Thoracic aorta (tissue), 2 donors: ENCODE measurements at places on chromosomes 7 and 10. TPM values are rescaled to one million over a fixed set of nuclear protein-coding genes. Genes with fewer than 3 reads are reported as not detected.
A peak's percentile ranks its signal among the peaks of the same experiment; 100 is the strongest.

FGF8 gene
- total RNA-seq = not detected

IDI2 gene
- not detected for total RNA-seq

- no peaks in the 10 kb centered on the region for H3K4me1 ChIP-seq
- no peak overlapping the region for H3K27ac ChIP-seq
- no peaks in the 10 kb centered on the region for H3K27me3 ChIP-seq
Observed at GRCh38 chr10:132924046-132924952, 18.1 kb downstream of the CFAP46 start.

DNA sequence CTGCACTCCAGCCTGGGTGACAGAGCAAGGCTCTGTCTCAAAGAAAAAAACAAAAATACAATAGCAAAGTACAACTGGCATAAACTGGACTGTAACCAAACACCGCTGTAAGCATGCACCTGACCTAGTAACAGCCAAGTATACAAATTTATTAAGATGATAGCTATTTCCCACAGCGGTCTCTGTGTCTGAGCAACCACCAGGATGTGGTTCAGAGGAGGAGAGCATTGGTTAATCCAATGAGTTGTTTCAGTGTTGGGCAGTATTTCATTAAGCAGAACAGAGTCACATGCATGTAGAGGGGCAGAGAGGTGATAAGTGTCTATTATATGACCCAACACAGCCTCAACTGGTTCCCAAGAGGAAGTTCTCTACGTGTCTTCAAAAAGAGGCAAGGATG lies 4.0 kb downstream of the SLC16A12 start:
- no peak overlapping the region for H3K4me3 ChIP-seq
- no peak overlapping the region for H3K27ac ChIP-seq
- peaks cover 9% of the 10 kb centered on the region for H3K27me3 ChIP-seq
- H3K4me1 ChIP-seq = peaks cover 15% of the 10 kb centered on the region
- no peak for DNase-seq
- H3K36me3 ChIP-seq = no peaks in the 10 kb centered on the region

DNA sequence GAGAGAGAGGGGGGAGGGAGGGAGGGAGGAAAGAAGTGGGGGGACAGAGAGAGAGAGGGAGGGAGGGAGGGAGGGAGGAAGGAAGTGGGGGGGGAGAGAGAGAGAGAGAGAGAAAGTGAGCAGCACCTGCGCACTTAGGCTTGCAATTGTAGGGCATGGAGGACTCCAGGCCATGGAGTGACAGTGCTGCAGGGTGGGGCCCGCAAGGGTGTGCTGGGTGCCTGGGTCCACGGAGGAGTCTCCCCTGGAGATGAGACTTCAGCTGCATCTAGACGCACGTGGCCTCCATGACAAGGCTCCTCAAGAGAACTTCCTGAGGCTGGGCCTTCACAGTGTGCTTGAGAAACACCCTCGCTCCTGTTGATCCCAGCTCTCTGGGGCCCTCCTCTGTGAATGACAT lies 44.5 kb downstream of the CLRN3 start:
- no peaks in the 10 kb centered on the region for H3K27me3 ChIP-seq
- H3K36me3 ChIP-seq = no peaks in the 10 kb centered on the region
- no peaks in the 10 kb centered on the region for H3K4me1 ChIP-seq
- no peak overlapping the region for H3K27ac ChIP-seq

GRCh38 chr7:47941136-47941844 lies 7.0 kb downstream of the PKD1L1 start:
- peak overlapping the region; percentile 29 for H3K4me3 ChIP-seq
- no peaks in the 10 kb centered on the region for H3K36me3 ChIP-seq
- peaks cover 14% of the 10 kb centered on the region for H3K4me1 ChIP-seq
- H3K27me3 ChIP-seq = no peaks in the 10 kb centered on the region

GRCh38 chr7:16795624-16796023 lies 9.2 kb downstream of the AGR2 start:
- H3K27ac ChIP-seq = no peak overlapping the region
- H3K4me1 ChIP-seq = no peaks in the 10 kb centered on the region
- H3K36me3 ChIP-seq = no peaks in the 10 kb centered on the region
- DNase-seq = no peak
- no peak overlapping the region for H3K4me3 ChIP-seq

- no peak overlapping the region for H3K27ac ChIP-seq
- DNase-seq = no peak
- no peaks in the 10 kb centered on the region for H3K27me3 ChIP-seq
- peaks cover 63% of the 10 kb centered on the region for H3K36me3 ChIP-seq
Observed at GRCh38 chr7:6020371-6021286, 10.5 kb upstream of the ANKRD61 start.

GRCh38 chr10:20492447-20492846 lies 404.7 kb downstream of the NEBL start:
- H3K4me1 ChIP-seq = no peaks in the 10 kb centered on the region
- H3K27me3 ChIP-seq = no peaks in the 10 kb centered on the region
- H3K27ac ChIP-seq = no peak overlapping the region
- no peak overlapping the region for H3K4me3 ChIP-seq

GRCh38 chr10:108545921-108546320 lies 1377.4 kb downstream of the XPNPEP1 start:
- no peaks in the 10 kb centered on the region for H3K4me1 ChIP-seq
- DNase-seq = no peak
- H3K27ac ChIP-seq = no peak overlapping the region
- no peaks in the 10 kb centered on the region for H3K36me3 ChIP-seq
- no peaks in the 10 kb centered on the region for H3K27me3 ChIP-seq

DNA sequence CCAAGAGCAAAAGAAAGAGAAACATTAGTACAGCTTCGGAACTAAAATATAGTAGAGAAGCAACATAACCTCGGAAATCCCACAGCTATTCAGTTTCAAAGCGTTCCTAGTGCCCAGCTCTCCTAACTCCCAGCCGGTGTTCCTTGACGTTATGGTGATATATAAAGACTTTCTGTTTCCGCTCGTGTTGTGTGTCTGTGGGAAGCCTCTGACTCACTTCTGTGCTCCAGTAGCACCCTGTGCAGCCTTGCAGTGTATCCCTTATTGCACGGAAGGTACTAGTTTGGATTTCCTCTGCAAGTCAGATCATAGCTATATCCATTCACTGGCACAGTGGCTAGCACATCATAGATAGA lies 535 bp downstream of the ASAH2B start:
- no peaks in the 10 kb centered on the region for H3K27me3 ChIP-seq
- H3K27ac ChIP-seq = peak overlapping the region; percentile 76
- DNase-seq = no peak
- H3K36me3 ChIP-seq = no peaks in the 10 kb centered on the region
- H3K4me3 ChIP-seq = peak overlapping the region; percentile 86

DNA sequence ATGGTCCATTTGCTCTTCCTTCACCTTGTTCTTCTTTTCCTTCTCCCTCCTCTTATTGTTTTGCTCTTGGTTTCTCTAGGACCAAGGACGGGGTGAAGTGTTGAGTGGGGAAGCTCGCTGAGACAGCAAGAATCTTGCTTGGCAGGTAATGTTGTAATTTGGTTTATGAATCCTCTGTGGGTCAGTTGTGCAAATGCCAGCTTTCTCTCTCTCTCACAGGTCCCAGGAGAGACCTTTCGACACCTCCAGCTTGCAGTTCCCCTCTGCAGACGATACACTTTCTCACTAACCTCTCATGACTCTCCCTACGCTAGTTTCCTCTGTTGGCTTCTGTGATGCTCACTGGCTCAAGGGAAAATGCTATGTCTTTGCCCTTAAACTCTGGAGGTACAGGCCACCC lies 77.0 kb downstream of the FRMD4A start:
- no peaks in the 10 kb centered on the region for H3K36me3 ChIP-seq
- no peak for DNase-seq
